Natural killer cell (primary cell): ENCODE measurements at places on chromosomes 16 and 17. TPM values are rescaled to one million over a fixed set of nuclear protein-coding genes. Genes with fewer than 3 reads are reported as not detected.

Gene GINS3
- 1.4 TPM for total RNA-seq

Gene HLF
- total RNA-seq = 0.15 TPM

Gene SRCIN1
- 0.28 TPM for total RNA-seq

Gene ZG16B
- total RNA-seq = 0.78 TPM

Gene CALB2
- not detected for total RNA-seq

Gene ETV4
- not detected for total RNA-seq

DNA sequence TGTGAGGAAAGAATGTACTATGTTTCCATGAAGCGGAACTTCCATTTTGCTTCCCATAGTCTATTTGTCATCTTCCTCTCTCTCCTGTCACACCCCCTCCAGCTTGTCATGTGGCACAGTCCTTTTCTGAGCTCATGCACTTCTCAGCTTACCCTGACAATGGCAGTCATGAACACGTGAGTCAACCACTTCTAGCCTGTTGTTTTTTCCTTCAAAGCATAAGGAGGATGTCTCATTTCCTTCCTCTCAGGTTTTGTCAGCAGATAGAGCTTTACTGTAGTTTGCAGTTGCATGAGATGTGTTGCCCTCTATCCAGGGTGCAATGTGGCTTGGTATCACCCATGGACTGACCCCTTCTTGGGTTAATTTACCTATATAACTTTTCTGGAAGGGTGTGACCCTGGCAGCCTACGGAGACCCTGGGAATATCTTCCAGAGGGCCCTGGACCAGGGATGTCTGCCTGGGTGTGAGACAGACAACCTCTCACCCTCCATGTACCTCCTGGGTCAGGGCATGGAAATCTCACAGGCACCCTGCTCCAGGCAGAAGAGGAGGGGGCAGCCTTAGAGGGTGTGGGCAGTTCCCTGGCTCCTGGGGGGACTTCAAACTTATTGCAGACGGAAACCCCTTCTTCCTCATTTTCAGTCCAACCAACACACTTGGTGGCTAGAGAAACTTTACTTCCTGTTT is 4.0 kb upstream of the ZNF267 start:
- DNase-seq = no peak

DNA sequence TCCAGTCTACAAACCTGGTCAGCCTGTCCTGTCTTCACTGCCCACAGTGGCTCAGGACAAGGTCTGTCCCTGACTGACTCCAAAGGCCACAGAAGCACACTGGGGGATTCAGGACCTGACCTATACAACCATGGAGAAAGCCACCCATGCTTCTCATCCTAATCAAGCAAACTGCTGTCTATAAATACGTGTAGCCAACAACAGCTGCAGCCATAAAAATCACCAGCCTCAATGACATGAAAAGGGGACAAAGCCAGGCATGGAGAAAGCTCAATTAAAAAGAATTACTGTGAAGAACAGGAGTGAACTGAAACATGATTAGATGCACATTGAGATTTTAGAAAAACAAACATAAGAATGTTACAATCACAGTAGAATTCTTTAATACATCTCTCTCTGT is 170.1 kb downstream of the CDK5R1 start:
- DNase-seq = no peak

DNA sequence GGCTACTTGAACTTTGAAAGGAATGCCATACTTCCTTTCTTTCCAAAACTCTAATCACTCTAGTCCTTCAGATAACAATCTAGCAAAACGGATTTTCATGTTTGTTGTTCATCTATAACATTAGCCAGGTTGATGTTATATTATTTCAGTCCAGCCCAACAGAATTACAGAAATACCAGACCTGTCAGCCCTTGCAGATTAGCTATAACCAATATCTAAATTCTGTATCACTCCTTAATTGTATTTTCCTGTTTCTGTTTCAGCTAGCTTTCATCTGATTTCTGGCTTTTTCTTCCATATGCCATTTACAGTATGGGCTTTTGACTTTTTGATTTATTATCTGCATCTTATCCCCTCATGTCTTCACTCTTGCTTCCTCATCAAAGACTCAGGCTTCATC is 479.8 kb upstream of the CDH8 start:
- no peak for DNase-seq

DNA sequence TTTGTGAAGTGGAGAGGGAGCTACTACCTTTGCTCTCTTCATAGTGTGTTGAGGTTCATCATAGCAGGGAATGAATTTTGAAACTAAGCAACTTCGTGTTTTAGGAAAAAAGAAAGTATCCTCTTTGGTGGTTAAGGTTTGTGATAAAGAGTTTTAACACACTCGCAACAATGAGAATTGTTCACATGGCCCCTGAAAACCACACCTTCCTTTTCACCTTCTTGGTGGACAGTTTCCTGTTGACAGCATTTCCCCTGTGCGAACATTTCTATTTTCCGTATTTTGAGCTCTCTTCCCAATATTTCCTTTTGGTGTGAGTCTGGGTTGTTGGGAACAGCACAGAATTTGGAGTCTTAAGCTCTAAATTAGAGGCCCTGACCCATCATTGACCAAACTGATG is 3.8 kb downstream of the OR4D2 start:
- DNase-seq = no peak

DNA sequence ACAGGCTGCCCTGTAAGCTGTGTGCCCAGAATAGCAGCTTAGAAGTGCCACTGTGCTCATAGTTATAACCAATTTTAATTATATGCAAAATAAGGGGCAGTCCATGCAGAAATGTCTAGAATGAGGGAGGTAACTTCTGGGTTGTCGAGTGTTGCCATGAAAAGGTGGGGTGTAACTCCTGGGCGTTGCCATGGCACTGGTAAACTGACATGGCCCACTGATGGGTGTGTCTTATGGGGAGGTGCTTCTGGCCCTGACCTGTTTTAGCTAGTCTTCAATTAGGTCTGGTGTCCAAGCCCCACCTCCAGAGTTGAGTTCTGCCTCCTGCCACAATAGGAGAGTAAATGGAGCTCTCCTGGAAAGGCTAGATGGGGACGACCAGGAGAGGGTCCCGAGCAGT is 120.6 kb downstream of the SALL1 start:
- no peak for DNase-seq

DNA sequence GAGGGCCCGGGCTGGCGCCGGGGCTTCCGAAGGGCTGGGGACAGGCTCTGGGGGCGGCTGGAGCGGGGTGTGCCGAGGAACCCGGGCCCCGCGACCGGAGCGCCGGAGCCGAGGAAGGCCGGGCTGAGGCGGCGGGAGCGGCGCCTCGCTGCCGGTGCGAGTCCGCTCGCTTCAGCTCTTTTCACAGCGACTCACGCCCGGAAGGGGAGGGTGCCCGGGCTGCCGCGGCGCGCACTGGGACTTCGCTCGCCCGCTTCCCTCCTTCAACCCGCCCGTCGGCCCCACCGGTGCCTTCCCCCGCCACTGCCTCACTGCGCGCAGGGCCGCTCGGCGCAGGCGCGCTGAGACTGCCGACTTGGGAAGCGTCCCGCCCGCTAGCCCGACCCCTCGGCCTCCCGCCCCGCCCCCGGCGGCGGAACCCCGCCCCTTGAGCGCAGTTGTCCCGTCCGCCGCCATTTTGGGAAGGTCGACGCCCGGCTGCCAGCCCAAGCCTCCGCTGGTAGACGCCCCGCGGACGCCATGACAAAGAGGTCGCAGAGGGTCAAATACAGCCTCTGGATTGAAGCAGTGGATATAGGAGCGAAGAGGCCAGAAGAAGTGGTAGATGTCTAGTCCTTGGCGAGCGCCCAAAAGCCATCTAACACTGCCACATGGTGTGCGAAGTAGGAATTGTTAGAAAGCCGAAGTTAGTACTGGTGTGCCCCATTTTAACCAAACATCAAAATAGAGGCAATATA is at the start of gene UBE2G1:
TSS of gene UBE2G1 (minus strand) at position 349 of the 737 bp plus-strand sequence. CDS start 359 bp downstream, outside the sequence.
- peak; percentile 99 for DNase-seq

DNA sequence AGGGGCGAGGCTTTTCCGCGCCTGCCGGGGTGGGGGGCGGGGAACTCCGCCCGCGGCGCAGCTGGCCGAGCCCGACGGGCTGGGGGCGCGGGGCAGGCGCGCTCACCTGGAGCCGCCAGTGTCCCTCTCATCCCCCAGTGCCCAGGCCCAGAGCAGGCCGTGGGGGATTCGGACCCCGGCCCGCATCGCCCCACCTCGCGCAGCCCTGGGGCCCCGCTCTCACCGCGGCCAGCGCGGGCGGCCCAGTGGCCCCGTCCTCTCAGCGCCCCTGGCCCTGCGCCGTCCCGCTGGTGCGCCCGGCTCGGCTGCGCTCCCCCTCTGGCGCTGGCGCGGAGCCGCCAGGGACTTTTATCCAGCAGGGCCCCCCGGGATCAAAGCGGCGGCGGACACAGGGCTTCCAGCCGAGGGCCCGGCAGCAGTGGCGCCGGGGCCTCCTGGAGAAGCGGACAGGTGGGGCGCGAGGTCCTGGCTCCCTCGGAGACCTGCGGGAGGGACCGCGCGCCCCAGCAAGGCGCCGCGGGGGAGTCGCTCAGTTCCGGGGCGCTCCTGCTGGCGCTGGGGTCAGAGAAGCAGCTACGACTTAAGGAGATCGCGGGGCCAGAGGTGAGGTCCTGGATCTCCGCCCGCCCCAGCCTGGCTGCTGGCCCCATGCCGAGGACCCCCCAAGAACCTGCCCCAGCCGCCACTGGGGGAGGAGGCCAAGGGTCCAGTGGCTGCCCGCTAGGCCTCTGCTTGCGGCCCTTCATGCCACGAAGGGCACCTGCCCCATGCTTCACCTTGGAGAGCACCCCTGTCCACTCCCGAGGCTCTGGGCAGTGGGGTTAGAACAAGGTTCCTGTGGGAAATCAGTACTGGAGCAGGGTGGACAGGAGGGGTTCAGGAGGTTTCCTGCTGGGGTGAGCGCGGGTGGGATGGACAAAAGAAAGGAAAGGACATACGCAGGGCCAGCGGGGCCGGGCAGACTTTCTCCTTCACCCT is 823 bp upstream of the NOTUM start:
- no peak for DNase-seq

DNA sequence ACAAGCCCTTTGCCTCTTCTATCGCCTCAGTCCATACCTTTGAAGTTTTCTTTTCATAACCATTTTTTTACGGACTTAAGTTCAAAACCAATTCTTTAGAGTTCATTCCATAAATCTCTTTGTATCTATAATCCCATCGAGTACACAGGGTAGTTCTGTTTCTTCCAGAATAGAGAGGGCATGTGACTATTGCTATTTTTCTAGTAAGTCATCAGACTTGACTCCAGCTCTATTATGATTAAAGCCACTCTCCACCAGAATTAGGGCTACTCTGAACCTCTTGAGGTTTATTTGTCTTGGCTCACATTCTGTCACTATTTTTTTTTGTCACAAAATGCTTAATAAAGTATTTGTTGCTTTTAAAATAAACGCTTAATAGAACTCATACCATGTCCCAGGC is 191.9 kb upstream of the AXIN2 start:
- DNase-seq = no peak

- DNase-seq = no peak
Measured at GRCh38 chr16:58155839-58156238, 26.7 kb upstream of the CFAP20 start.

DNA sequence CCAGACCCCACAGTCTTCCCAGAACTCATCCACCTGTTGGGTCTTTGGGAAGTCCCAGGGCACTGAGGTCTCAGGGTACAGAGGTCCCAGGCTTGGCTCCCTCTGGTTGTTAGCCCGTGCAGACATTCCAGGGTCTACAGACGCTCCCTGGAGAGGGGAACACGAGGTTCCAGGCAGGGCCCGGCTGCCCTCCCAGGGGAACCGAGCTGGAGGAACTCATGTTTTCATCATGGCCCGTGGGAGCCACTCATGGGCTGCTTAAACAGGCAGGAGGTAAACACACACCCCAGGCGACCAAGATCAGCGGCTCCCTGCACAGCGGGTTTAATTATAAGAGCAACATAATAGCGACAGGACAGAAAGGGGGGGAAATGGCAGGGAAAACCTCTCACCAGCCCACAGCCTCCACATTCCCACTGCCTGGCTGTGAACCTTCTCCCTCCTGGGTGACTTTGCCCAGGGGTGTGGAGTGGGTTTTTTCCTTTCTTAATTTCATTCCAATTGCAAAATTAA is 36.5 kb downstream of the TRARG1 start:
- DNase-seq = no peak

GRCh38 chr16:86512301-86512859 is 2.1 kb downstream of the FOXF1 start:
- DNase-seq = no peak

DNA sequence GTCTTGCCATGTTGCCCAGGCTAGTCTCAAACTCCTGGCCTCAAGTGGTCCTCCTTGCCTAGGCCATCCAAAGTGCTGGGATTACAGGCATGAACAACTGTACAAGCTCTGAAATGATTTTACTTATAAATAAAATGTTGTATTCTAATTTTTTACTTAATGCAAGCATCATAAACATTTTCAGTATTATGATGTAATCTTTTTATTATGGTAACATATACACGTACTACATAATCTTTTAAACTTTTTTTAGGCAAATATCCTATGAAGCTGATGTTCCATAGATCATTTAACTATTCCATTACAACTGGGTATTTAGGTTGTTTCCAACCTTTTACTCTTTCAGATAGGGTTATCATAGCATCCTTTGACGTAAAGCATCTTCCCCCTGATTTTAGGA is 33.8 kb upstream of the USP43 start:
- no peak for DNase-seq

GRCh38 chr16:88938777-88939244 is 38.2 kb downstream of the CBFA2T3 start:
- DNase-seq = no peak

DNA sequence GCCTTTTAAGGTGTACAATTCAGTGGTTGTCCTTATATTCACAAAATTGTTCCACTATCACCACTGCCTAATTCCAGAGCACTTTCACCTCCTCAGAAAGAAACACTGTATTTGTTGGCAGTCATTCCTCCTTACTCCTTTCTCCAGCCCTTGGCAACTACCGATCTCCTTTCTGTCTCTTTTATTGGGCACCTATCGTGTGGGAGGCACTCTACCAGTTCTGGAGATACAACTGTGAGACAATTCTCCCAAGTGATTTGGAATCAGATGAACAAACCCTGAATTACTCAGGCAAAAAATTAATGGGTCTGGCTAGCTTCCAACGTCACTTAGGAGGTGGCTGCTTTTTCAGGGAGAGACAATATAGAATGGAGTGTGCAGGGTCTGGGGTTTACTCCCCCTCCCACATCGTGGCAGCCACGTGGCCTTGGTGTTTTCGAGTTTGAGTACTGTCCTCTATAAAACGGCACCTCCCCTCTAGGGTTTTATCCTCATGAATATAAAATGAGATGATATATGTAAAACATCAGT is 63.9 kb downstream of the SHISA9 start:
- no peak for DNase-seq

GRCh38 chr16:261031-261691 is 14.6 kb downstream of the RGS11 start:
- no peak for DNase-seq

GRCh38 chr17:49280918-49281317 is 50.3 kb upstream of the PHOSPHO1 start:
- DNase-seq = no peak

GRCh38 chr17:41777574-41778188 is 8.8 kb downstream of the JUP start:
- DNase-seq = no peak

DNA sequence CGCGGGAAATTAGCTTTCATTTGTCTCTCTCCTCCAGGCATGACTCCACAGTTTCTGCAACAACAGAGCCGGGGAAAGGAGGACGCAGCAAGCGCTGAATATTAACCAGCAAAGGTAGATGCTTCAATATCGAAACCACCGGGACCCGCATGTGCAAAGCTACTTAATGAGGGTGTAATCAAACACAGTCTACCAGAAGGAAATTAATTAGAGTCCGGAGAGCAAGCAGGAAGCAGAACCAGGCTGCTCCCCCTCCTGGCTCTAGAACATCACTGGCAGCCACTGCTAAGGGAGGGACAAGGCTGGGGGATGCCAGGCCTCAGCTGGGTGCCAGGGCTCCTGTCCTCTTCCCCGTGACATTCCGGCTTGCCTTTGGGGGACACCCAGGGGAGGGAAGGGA is 21.7 kb downstream of the LRRC75A start:
- no peak for DNase-seq

- peak; percentile 26 for DNase-seq
Measured at GRCh38 chr17:50918071-50918932, 52.1 kb upstream of the TOB1 start.
